T1000 (cell line): ENCODE measurements at places on chromosomes 1 and 21.

DNA sequence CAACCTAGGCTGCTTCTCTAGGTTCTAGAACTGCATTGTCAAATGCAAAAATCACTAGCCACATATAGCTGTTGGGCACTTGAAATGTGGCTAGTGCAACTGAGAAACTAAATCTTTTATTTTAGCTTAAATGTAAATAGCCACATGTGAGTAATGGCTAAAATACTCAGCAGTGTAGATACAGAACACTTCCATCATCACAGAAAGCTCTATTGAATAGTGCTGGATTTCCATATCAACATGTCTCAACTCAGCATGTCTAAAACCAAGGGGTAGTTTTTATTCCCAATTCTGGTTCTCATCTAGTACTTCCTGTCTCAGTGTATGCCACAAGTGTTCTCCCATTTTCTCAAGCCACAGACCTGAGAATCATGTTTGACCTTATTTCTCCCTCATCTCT, 7.5 kb upstream of the TP53BP2 start:
- DNase-seq: no peak

- DNase-seq: no peak
Observed at GRCh38 chr1:172600615-172601014, 58.3 kb upstream of the FASLG start.

DNA sequence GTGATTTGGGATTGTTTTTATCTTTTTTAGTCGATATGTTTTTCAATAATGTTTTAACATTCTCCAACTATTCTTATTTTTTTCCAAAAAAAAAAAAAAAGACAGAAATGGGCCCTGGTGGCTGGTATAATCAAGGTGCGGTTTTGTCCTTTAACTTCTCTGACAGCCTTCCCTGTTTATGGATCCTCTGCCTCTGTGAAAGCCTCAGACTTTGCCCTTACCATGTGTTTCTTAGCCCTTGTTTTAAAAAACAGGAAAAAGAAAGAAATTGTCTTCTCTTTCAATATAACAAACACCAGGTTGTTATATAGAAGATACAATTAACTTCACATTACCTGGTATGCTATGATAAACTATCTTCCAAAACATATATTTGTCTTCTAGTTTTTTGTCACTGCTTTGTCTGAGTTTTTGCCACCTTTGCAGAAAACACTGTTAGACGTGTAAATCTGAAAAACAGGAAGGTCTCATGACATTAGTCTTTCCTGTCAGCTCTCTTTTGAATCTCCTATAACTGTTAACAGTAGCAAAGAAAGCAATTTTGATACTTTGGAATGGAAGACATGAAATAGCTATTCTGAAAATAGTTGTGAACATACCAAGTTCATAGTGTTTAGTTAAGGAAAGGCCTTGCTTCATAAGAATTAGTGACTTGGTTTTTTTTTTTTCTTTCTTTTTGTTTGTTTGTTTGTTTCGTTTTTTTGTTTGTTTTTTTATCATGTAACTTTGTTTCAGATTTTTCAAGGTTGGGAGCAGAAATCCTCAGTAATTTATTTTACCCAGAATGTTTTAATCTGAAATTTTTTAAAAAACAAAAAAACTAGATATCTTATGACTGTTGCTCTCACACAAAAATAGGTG, 31.7 kb upstream of the CACYBP start:
- DNase-seq: no peak

DNA sequence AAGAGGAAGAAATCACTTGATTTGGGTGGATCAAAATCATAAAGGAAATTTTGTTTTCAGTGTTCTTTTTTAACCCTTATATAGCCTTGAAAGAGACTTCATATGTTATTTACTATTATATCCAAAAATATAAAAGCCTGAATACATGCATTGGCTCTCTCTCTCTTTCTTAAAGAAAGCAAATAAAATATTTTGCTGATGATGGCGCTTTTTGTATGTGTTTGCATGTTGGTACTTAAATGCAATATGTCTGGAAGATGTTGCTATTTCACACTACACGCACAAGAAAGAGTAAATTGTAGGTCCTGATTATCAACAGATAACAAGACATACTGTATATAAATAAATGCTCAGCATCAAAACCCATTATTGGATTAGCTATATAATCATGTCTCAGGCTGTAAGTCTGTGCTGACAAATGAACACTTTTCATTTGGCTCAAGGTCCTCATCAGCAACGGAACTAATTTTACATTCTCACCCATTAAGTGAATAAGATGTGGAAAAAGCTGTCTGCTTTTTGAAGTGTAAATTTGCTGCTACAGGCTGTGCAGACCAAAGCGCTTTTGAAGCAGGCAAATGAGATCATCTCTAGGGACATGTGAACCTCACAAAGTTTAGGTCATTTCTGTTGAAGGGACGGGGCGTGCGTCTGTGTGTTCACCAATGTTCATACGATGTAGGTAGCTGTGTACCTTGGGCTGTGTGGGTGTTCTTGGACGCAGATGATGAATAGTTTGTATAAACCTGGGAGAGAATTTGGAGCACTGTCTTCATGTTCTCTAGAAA, 122.4 kb upstream of the LMO4 start:
- no peak for DNase-seq

GRCh38 chr1:16913833-16914662, 7.7 kb upstream of the CROCC start:
- DNase-seq: peak; percentile 89

- no peak for DNase-seq
Observed at GRCh38 chr21:32132881-32133280, 146.0 kb downstream of the MIS18A start.

GRCh38 chr1:108592030-108592759, 32.3 kb downstream of the EEIG2 start:
- no peak for DNase-seq

GRCh38 chr1:57494530-57495079, 70.7 kb upstream of the DAB1 start:
- no peak for DNase-seq

GRCh38 chr1:192951691-192952460, 107.3 kb downstream of the UCHL5 start:
- DNase-seq: no peak

DNA sequence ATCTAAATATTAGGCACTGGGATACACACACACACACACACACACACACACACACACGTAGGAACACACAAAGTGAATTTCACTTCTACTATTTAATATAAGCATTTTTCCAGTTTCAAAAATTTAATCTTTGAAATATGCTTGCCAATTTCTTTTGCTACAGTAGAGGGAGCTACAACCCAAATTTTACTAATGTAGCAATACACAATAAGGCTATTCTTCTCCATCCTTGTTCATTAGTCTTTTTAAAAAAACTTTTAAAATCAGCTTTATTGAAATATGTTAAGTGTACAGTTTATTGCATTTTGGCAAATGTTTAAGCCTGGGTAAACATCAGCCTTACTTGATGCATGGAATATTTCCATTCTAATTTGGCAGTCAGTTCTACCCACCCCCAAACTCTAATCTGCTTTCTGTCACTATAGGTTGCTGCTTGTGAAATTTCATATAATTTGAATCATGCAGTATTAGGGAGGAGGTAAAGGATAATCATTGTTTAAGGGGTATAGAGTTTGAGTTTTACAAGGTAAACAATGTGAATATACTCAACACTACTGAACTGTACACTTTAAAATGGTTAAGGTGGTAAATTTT, 93.0 kb upstream of the TENT5C start:
- DNase-seq: no peak

DNA sequence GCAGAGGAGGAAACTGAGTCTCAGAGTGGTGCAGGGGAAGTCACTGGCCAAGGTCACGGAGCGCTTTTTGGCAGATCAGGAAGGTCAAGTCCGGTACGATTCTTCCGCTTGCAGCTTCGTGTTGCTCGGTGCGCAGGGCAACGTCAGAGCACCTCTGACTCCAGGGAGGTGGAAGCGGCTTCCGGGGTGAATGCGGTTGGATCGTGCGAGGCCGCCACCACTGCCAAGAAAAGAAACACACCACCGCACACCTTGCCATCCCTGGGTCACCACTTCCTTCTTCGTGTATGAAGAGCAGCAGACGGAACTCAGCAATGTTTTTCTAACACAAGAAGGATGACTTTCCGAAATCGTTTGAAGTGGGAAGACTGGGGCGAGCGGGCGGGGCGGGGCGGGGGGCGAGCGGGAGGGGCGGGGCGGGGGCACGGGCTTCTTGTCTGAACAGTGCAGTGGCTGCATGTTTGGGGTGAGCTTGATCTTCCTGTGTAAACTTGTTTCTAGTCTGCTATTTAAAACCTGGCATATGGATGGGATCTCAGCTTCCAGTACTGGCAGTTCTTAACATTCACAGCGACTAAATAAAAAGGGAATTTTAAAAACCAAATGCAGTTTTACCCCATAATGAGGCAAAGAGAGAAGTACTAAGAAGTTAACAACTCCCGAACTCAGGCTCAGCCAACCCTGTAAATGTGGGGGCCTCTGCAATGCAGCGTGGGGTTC, 300.0 kb downstream of the RRAGC start:
- DNase-seq: no peak

GRCh38 chr1:41500781-41501518, 16.5 kb upstream of the EDN2 start:
- no peak for DNase-seq

GRCh38 chr1:20486457-20487235, 636 bp upstream of the CAMK2N1 start:
- DNase-seq: peak; percentile 17

GRCh38 chr1:235929216-235929615, 62.5 kb upstream of the LYST start:
- DNase-seq: no peak

- DNase-seq: no peak
Observed at GRCh38 chr1:159091180-159091560, 14.6 kb upstream of the AIM2 start.

DNA sequence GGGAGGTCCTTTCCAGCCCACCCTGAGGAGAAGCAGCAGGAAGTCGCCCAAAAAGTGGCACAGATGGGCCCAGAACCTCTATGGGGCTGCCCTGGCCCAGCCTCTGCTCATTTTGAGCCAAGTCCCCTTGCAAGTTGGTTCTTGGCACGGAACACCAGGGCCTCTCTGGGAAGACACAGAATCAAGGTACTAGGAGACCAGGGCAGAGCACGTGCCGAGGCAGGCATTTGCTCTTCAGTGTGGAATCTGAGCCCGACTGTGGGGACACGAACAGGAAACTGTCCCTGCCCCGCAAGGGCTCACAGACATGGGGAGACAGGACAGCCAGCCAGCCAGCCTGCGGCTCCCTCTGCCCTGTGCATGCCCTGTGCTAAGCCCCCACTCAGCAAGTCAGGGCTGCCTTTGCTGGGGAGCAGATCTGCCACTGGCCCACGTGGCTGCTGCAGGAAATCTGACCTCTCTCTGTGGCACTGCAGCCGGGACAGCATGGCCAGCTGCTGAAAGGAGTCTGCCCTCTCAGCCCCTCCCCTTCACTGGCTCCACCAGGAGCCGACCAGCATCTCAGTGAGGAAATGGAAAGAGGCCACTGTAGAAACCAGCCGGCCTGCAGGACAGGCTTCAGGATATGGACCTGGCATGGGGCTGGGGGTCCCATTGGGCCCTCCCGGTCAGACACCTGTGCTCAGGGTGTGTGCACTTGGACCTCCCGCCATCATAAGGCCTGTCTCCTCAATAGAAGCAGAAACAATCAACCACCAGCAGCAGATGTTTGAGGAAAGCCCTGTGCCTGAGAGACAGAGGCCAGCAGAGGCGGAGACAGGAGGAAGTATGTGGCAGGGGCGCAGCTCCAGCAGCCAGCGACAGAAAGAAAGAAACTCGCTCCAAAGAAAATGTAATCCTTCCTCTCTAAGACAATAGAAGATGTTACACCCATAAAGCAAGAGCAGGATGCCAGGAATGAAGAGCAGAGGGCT, 3.7 kb downstream of the ARHGEF16 start:
- no peak for DNase-seq

DNA sequence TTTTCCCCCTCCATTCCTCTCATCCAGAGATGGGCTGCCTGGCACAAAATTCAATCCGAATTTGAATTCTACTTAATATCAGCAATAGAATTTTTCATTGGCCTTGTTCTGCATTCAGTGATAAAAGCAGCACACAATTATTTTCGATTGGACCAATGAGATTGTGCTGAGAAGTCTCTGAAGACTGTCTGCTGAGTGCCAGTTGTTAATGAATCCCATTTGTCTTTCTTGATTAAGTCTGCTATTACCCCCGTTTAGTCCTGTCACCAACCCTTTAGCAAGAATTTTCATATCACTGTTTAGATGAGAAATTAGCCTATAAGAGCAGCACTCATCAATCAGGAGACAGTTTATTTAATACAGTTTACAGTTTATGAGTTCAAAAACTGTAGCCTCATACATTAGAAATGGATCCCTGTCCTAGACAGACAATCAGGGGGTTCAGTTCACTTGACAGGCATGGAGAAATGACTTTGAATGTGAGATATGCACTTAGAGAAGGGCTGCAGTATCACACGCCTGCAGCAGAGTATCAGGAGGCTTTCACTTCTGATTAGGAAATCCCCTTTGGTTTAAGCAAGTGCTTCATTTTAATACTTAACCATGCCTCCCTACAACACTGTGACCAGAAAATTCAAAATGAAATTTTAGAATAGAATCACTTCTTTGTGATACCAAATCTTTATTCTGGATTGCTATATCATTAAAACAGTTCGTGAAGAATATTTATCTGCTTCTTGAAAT, 304.7 kb upstream of the PTBP2 start:
- no peak for DNase-seq

GRCh38 chr1:68085752-68086151, 35.3 kb upstream of the DIRAS3 start:
- no peak for DNase-seq

DNA sequence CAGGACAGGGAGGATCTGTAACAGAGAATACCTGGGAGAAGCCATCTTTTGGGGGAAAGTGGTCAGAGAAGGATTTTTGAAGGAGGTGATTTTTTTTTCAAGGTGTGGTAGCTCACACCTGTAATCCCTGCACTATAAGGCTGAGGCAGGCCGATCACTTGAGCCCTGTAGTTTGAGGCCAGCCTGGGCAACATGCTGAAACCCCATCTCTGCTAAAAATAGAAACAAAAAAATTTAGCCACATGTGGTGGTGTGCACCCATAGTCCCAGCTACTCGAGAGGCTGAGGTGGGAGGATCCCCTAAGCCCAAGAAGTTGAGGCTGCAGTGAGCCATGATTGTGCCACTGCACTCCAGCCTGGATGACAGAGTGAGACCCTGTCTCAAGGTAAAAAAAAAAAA, 67.4 kb upstream of the ARTN start:
- DNase-seq: no peak

DNA sequence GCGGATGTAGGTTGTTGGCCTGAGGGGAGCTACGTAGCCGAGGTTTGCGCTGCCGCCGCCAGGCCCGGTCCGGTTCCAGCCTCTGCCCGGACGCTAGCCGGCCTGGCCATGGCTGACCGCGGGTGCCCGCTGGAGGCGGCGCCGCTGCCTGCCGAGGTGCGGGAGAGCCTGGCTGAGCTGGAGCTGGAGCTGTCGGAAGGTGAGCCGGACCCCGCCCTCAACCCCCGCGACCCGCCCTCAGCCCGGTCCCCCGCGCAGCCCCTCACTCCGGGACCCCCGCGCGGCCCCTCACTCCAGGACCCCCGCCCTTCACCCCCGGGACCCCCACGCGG, 299 bp downstream of the DIP2A start:
- no peak for DNase-seq

- DNase-seq: no peak
Observed at GRCh38 chr1:161928056-161928455, 95.6 kb downstream of the OLFML2B start.

GRCh38 chr1:183287191-183287675, 101.2 kb downstream of the LAMC2 start:
- no peak for DNase-seq
